ENCODE measurements at places on chromosomes 2 and 18.

GRCh38 chr18:28875059-28875458 lies 698.1 kb upstream of the CDH2 start:
- DNase-seq = no peak

DNA sequence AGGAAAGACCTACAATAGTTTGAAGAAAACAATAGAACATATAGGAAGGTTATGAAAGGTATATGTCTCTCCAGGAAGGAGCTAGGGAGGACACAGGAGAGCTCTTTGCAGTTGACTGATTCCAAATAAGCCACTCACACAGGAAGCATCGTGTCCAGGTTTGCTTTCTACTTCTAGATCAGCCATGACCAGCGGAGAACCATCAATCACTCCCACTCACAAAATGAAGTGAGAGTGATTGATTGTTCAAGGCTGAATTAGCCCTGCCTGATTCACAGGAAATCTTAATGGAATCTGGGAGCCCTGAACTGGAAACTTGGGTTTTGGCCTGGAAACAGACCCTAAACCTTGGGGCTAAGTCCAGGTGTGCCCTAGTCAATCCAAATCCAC lies 1292.2 kb upstream of the ZEB2 start:
- DNase-seq = no peak

DNA sequence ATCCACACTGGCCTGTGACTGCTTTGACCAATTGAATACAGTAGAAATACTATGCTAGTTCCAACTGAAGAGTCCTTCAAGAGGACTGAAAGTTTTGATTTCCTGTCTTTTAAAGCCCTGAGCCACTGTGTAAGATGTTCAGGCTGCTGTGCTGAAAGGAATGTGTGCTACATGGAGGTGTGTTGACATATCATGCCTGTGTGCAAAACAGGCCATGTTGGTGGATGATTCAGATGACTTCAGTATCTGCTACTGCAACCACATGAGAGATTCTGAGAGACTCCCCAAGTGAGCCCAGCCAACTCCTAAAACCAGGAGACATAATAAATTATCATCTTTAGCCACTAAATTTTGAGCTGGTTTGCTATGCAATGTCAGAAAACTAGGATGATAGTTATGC lies 662.9 kb downstream of the ZEB2 start:
- no peak for DNase-seq

GRCh38 chr2:212424082-212424481 lies 114.5 kb downstream of the ERBB4 start:
- no peak for DNase-seq

DNA sequence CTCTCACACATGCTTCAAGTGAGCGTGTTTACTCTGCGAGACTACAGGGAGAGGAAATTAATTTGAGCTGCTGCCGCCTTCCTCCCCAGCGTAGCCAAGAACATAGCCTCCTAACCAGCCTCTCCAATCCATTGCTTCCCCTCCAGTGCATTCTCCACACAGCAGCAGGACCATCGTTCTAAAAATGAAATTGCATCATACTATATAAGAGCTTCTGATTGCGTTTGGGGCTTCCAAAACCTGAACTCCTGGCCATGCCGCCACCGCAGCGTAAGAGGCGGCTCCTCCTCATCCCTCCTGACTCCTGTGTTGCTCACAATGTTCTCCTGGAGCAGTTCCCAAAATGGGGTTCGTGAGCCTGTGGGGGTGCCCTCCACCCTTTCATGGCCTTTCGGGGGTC lies 142.1 kb downstream of the MYT1L start:
- no peak for DNase-seq

GRCh38 chr2:127515383-127515915 lies 10.8 kb downstream of the IWS1 start:
- no peak for DNase-seq

GRCh38 chr2:232278534-232278933 lies 100.0 kb upstream of the ALPP start:
- DNase-seq = no peak
